ENCODE measurements at places on chromosomes 7 and 10.

GRCh38 chr7:134121632-134122139 lies 5.5 kb upstream of the LRGUK start:
- no peak for DNase-seq

- no peak for DNase-seq
Measured at GRCh38 chr10:106913348-106913747, 251.2 kb downstream of the SORCS1 start.

DNA sequence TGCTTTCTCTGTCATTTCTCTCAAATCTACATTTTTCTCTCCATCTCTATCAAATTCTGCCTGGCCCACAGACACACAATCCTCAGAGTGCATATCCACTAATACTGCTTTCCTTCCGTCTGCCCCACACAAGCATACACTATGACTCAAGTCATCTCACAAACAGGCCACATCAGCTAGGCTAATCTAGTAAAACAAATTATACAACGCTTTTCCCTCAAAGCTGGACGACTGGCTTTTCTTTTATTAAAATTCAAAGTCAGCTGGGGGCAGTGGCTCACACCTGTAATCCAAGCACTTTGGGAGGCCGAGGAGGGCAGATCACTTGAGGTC lies 161.1 kb downstream of the FAM107B start:
- DNase-seq = no peak

GRCh38 chr7:100640517-100641440 lies 573 bp downstream of the TFR2 start:
- DNase-seq = no peak

DNA sequence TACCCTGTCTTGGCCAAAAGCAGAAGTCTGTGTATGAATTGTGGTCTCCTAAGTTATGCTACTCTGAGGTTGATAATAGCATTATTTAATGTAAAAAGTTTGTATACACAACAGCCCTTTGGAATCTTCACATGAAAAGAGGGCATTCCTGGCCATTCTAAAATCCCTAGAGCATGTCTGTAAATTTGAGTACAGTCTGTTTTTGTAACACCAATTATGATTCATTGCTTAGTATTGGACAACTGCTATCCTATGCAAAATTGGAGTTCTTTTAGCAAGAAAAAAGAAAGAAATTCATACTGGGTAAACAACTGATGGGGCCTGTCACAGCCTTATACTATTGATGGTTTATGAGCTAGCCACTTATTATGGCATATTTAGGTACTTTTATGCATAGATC lies 10.2 kb downstream of the CUTC start:
- DNase-seq = no peak

DNA sequence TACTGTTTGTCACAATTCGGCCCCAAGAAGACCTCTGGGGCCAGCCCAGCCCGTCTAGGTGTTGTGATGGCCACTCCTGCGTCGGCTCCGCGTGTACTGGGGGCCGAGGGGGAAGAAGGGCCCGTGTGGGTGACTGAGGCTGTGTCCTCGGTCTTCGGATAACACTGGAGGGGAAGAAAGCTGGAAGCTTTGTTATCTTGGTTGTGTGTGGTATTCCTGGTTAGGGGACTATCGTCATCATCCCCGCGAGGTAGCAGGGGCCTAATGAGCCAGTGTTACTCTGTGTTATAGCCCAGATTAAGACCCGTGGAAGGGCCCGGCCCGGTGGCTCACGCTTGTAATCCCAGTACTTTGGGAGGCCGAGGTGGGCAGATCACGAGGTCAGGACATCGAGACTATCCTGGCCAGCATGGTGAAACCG lies 854 bp downstream of the MTG1 start:
- DNase-seq = no peak

DNA sequence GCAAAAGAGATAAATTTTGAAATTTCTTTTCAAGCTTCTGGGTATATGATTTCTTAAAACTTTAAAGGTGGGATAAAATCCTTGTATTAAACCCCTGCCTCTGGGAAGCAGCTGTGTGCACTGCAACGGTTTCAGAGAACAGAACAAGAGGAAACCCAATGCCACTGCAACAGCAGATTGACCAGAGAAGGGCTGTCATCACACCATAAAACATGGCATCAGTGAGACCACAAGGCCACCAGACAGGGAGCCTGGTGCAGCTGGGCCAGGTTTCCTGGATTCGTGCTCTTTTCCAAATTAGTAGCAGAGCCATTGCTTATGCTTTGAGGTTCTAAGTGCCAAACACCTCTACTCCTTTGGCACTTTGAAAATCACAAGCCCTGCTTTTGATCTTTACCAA lies 152.4 kb downstream of the PRPF18 start:
- DNase-seq = no peak
